ENCODE measurements at places on chromosomes 6 and 20. TPM values are rescaled to one million over a fixed set of nuclear protein-coding genes. Genes with fewer than 3 reads are reported as not detected.

The COL10A1 gene
- total RNA-seq: not detected

The SLC17A9 gene
- 19.5 TPM for total RNA-seq

The C6orf15 gene
- total RNA-seq: 0.29 TPM

The EDEM2 gene
- total RNA-seq: 20.4 TPM

The CAGE1 gene
- 0.22 TPM for total RNA-seq

The GSS gene
- total RNA-seq: 82.8 TPM

The ADTRP gene
- 0.12 TPM for total RNA-seq

The ANGPT4 gene
- not detected for total RNA-seq

The SAMD5 gene
- 1.5 TPM for total RNA-seq

The MCCD1 gene
- total RNA-seq: not detected

The RTF2 gene
- total RNA-seq: 50.0 TPM

The PRL gene
- total RNA-seq: not detected

The PACRG gene
- total RNA-seq: 0.29 TPM

The TRIM15 gene
- not detected for total RNA-seq

The MLIP gene
- not detected for total RNA-seq

The RAB44 gene
- total RNA-seq: under 0.01 TPM

The TFAP2A gene
- total RNA-seq: 17.8 TPM

The HLA-DQB1 gene
- total RNA-seq: 0.51 TPM

The FLRT3 gene
- 3.3 TPM for total RNA-seq

The RIPK1 gene
- total RNA-seq: 15.4 TPM

Measured in epithelial cell of proximal tubule (primary cell).